ENCODE measurements at places on chromosomes 13 and 19. TPM values are rescaled to one million over a fixed set of nuclear protein-coding genes. Genes with fewer than 3 reads are reported as not detected.

Gene PSG2
- total RNA-seq: not detected

- H3K36me3 ChIP-seq: no peaks in the 10 kb centered on the region
- no peaks in the 10 kb centered on the region for H3K27me3 ChIP-seq
- H3K4me1 ChIP-seq: no peaks in the 10 kb centered on the region
Observed at GRCh38 chr13:39847336-39847735, 191.9 kb downstream of the COG6 start.

DNA sequence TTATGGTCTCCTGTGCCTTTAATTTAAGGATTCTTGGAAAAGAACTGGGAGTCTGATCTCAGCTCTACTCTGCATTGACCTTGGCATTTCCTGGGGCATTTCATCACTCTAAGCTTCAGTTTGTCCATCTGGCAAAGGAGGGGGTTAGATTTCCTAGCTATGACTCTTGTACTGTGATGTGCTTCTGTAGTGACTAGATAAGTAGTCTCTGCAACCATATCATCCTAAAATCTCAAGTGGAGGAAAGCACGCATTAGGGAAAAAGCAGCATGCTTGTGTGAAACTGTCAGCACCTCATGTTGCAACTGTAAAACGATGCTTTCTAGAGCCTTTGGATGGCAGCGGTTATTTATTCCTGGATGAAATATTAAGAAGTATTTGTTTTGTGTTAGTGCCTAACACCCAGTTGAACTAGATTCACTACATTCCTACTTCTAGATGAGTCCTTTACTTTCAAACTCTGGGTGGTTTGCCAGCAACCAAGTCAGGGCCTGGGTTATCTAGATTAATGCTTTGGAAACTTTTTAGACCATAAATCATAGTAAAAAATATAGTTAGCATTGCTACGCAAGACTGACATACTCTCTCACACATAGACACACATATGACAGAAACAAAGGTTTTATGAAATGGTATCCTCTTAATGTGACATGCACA, 6.8 kb downstream of the WDFY2 start:
- H3K27me3 ChIP-seq: no peaks in the 10 kb centered on the region
- H3K4me3 ChIP-seq: no peak overlapping the region
- H3K36me3 ChIP-seq: no peaks in the 10 kb centered on the region
- no peaks in the 10 kb centered on the region for H3K4me1 ChIP-seq
- DNase-seq: no peak
- H3K27ac ChIP-seq: peak overlapping the region; percentile 27

DNA sequence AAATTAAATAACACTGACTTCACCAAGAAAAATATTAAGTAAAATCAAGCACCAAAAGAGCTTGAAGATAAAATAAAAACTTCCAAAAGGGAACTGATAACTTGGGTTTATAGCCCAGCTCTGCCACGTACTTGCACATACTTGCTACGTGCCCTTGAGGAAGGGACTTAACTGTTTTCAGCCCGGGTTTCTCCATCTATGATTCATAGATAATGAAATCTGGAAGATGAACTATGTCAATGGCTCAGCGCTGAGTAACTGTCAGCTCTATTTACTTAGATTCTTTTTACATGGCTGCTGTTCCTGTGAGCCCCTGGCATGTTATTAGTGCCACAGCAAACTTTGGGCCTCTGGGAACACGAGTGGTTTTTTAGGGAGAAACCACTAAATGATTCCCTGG, 9.6 kb upstream of the ZC3H13 start:
- H3K4me1 ChIP-seq: no peaks in the 10 kb centered on the region
- H3K27me3 ChIP-seq: no peaks in the 10 kb centered on the region
- no peak overlapping the region for H3K27ac ChIP-seq
- DNase-seq: no peak

Measured in transverse colon (tissue), 4 donors.